EL (cell line): ENCODE measurements at places on chromosomes 2 and 18.

GRCh38 chr18:21463718-21464117, 136.8 kb downstream of the ESCO1 start:
- no peak for DNase-seq

GRCh38 chr18:22408059-22408458, 9.7 kb downstream of the CTAGE1 start:
- DNase-seq: no peak

- DNase-seq: no peak
These were observed 50.2 kb downstream of the ODC1 start for GRCh38 chr2:10397878-10398277.

GRCh38 chr2:86695053-86695691, 24.9 kb upstream of the RMND5A start:
- DNase-seq: peak; percentile 4

DNA sequence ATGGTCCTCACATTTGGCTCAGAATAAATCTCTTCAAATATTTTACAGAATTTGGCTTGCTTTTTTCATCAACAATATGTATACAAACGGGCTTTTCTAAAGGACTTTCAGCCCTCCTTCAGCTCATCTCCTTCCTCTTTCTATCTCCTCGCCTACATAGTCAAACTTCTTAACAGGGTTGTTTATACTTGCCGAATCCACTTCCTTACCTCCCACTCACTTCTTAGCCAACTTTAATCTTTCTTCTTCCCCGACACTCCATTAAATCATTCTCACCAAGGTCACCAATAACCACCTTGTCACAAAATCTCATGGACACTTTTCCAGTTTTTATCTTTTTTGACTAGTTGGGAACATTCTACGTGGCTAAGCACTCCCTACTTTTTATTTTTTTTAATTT, 325.2 kb downstream of the PLCL1 start:
- DNase-seq: no peak

DNA sequence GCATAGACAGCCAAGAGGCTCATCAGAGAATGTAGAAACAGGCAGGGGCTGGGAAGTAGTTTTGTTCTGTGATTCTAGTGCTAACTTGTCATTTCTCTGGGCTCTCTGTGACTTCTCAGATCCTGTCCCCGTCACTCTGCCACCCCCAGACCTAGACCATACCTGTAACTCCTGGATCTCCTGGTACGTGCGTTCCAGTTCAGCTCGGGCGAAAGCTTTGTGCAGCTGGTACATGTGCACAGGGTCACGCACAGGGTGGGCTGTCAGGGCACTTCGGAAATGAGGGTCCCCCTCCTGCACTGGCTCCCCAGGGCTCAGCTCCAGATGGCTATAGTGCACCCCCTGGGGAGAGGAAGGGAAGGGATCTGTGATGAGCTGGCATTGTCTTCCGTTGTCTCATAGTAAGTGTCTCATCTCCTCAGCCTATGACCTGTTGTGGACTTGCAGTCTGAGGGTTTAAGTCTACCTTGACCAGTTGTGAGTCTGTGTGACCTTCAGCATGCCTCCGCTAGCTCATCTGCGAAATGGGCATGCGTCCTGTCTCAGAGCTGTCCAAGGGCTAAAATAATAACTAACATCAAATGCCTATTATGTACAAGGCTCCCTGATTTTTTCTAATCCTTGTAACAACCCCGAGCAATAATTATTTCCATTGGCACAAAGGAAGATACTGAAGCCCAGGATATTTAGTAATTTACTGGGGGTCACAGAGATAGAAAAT, 2.7 kb downstream of the CHPF start:
- DNase-seq: no peak

DNA sequence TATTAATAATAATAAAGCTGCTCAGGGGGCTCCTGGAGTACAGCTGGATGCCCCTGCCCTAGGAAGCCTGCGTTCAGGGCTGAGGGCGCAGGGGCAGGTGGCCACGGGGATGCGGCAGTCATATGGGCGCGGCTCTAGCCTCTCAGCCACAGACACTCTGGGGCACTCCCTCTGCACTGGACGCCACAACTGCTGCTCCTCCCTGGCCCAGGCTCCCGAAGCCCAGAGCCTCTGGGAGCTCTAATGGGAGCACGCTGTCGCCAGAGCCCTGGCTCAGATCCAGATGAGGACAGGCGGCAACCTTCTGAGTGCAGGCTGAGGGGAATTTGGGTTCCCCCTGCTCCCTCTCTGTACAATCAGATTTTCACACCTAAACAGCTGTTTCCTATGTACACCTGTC, 93.6 kb downstream of the MTCL1 start:
- DNase-seq: peak; percentile 47

- no peak for DNase-seq
These were observed 264.0 kb upstream of the CXCR4 start for GRCh38 chr2:136381722-136382633.

DNA sequence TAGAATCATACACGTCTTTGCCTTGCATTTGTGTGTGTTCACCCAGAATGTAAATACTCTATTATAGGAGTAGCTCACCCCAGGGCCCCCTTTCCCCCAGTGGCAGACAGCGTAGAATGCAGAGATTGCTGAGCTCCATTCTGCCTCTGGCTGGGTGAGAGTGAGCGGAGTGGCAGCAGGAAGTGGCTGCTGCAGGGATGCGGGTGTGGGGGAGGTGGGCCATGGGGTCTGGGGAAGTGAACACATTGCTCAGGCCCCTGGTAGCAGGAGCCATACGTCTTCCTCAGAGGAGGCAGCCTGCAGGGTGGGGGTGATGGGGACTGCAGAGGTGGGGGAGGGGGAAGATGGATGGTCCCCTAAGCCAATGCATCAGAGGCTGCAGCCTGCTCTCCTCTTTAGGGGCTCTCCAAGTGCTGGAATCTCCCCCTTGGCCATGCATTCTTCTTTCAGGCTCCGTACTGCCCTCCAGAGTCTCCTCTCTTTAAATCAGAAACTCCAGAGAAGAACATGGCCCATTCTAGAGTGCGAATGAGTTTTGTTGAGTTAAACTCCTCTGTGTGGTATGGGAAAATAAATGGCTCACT, 72.2 kb downstream of the CELF4 start:
- DNase-seq: no peak

DNA sequence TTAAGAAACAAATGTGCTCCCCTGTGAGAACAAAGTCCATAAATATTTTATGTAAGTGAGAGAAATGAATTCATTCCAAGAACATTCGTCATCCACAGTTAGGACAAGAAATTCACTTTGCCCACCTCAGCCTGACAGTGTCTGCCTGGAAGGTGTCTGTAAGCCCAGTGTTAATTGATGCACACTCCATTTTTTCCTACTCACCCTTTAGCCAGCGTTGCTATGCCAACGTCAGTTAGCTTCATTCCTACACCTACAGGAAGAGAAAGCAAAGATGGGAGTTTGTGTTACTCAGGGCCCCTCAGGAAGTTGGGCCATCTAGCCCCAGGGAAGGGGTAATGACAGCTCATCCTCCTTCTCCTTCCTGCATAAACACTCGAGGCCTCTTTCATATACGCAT, 131.0 kb downstream of the ALPK2 start:
- DNase-seq: peak; percentile 85

DNA sequence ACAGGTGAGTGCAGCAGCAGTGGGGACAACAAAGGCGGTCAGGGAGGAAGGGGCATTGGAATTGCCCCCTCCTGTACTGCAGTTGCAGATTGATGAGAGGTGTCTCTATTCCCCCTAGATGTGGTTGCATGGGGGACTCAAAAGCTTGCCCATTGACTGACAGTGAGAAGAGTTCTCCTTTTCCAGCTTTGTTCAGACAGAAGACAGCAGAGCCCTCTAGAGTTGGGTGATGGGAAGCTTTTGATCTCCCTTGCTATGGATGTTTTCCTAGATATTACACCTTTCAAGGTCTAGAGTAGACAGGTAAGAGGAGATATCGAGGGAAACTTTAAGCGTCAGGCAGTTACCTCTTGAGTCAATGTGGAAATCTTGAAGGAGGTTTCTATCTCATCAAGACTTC, 2.9 kb downstream of the PROKR1 start:
- no peak for DNase-seq

DNA sequence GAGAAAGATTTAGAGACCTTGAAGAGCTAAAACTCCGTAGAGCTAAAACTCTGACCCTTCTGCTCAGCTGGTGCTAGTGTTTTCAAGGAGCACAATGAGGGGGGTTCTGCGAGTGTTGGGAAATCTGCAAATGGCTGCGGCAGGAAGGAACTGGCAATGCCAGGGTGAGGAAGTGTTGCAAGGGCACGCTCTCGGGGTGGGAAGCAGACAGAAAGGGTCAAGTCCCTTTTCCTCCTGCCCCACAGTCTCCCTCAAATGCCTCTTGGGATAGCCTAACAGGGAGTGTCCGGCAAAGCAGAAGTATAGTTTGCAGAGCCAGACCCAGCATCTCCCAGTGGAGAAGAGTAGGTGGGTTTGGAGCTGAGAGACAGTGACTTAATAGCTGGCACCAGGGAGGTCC, 60.5 kb downstream of the NCAPH start:
- no peak for DNase-seq

GRCh38 chr2:196399722-196400691, 228.6 kb upstream of the STK17B start:
- DNase-seq: peak; percentile 95

- DNase-seq: no peak
These were observed 19.3 kb upstream of the ODC1 start for GRCh38 chr2:10467401-10467800.

DNA sequence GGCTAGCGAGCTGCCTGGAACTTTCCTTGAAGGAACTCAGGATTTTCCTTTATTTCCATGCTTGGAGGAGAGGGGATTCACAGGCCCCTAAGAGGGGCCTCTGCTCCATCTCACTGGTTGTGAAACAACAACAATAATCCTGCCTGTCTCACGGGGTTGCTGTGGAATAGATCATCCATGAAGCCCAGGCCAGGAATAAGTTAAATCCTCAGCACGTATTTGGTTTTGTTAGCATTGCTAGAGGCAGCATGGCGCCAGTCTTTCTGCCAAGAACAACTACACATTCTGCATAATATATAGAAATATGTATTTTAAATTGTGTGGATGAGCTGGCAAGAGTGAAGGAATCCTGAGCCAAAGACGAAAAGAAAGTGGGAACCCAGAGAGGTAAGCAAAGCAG, 80.8 kb upstream of the L3MBTL4 start:
- DNase-seq: no peak
